Activated naive CD4-positive, alpha-beta T cell treated with anti-CD3 and anti-CD28 coated beads, Interleukin-2, amount 10 ng/mL, durations not matched to agents 5 hours and 36 hours (primary cell): ENCODE measurements at places on chromosomes 4 and X. TPM values are rescaled to one million over a fixed set of nuclear protein-coding genes. Genes with fewer than 3 reads are reported as not detected.

Gene ZNF630
- total RNA-seq: 1.3 TPM

Gene SERPINA7
- total RNA-seq: not detected

Gene TEC
- 1.7 TPM for total RNA-seq

Gene PLP1
- not detected for total RNA-seq

Gene MAML3
- total RNA-seq: 1.1 TPM

Gene PLXNB3
- 0.55 TPM for total RNA-seq

Gene ARHGAP24
- total RNA-seq: not detected

Gene SRPX
- total RNA-seq: not detected

Gene PDZD4
- 1.1 TPM for total RNA-seq

Gene GAB1
- total RNA-seq: 0.73 TPM

Gene TEX13D
- not detected for total RNA-seq

Gene CITED1
- not detected for total RNA-seq

Gene SLC6A14
- not detected for total RNA-seq

Gene C4orf50
- total RNA-seq: 0.13 TPM

Gene ARMCX6
- total RNA-seq: 42.7 TPM

Gene SOWAHD
- total RNA-seq: 2.4 TPM

Gene USP38
- 23.3 TPM for total RNA-seq
